ENCODE measurements at places on chromosomes 13 and 19.
A peak's percentile ranks its signal among the peaks of the same experiment; 100 is the strongest.

DNA sequence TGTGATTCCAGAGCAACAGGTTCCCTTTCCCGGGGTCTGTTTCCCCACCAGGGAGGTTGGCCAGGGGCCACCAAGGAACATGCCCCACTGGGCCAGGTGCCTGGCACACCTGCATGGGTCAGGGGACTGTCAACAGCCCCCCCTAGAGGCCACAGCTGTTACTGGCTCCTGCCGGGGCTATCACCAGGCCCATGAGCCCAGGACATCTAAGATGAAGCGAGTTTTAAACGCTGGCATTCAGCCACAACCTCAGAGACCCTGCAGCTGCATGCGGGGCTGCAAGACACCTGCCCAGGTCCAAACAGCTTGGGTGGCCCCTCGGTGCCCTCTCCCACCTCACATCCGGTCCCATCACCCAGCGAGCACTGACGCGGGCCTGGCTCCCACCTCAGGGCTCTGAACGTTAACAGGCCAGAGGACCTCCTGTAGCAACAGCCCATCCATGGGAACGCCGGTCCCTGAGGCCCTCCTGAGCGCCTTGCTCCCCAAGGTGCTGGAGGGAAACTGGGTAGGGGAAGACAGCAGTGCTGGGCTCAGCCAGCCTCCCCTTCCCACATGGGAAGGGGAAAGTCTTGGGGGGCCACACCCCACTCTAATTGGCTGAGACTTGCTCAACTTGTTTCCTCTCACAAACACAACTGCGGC is 12.0 kb downstream of the KHSRP start:
- no peak for DNase-seq

GRCh38 chr13:71576571-71576970 is 290.4 kb downstream of the DACH1 start:
- DNase-seq = no peak

DNA sequence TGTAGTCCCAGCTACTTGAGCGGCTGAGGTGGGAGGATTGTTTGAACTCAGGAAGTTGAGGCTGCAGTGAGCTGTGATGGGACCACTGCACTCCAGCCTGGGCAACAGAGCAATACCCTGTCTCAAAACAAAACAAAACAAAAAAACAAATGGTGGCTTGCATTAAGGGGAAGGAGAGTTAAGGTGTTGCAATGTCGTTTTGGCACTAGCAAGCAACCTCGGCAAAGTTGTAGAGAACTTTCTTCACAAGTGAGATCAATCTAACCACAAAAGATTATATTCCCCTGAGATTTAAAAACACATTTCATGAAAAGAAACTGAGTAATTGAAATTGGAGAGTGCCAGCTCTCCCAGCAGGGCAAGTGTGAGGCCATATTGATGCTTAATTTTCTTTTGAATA is 153.7 kb downstream of the KLF5 start:
- no peak for DNase-seq

DNA sequence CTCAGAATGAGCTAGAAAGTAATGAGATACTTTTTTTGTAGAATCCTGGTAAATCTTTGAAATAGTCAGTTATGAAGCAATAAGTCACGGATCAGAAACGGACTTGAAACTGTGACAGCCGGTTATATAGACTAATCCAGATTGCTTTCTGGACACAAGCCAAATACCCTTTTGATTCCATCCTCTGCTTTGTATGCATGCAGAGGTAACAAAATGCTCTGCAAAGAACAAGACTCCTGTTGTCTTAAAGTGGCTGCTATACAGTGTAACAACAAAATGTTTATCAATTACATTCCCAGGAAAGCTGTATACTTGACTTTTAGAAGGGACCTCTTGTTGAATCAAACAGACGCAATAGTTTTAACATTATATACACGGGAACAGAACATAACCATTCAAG is 66.5 kb upstream of the STARD13 start:
- no peak for DNase-seq

- DNase-seq = no peak
These were observed 37.6 kb upstream of the CD177 start for GRCh38 chr19:43315851-43316250.

DNA sequence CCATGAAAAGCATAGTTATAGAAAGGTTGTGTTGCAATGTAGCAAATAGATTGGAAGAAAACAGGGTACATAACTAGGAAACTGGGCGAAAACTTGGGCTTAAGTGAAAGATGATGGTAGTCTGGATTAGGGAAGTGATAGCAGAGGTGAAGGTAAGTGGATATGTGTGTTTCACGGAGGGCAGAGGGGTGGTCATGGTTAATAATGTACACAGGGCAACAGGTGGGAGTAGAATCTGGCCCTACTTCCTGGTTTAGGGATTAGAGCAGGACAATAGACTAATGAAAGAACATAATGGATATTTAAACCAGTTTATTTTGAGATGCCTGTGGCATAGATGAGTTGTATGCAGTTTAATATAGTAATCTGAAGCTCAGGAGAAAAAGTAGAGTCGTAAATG is 257.3 kb upstream of the SPRY2 start:
- DNase-seq = no peak

DNA sequence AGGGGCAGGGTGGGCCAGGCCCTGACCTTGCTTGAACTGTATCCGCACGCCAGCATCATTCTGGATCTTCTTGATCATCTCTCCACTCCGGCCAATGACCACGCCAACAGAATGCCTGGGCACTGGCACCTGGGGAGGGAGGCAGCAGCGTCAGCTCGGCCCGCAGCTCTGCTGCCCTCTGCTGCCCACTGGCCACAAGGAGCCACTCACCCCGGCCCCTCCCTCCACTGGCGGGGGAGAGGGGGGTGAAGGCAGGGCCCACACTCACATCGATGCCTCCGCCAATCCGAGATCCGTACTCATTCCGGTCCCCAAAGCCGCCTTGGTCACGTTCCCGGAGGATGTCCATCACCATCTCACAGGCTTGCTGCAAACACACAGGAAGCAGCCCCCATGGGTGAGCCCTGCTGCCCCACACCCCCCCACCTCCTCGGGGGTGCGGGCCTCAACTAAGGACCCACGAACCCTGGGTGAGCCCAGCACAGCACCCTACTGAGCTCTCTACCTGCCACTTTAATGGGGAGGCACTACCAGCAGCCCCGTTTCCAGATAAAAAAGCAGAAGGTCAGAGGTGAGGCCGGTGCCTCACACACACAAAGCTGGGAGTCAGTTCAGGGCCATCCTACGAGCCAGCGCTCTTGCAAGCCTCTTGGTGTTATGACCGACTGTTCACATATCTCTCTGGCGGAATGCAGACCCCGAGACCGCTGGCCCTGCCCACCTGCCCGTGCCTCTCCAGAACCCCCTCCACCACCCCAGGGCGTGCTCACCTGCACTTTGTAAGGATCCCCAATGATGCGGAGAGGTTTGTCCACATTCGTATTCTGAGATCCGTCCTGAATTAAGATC is 6.7 kb downstream of the KHSRP start:
- no peak for DNase-seq

GRCh38 chr19:55220525-55220924 is 8.0 kb downstream of the TMEM86B start:
- DNase-seq = no peak

GRCh38 chr13:98652721-98653462 is 76.0 kb upstream of the STK24 start:
- no peak for DNase-seq

- no peak for DNase-seq
These were observed 8.7 kb upstream of the TNFSF14 start for GRCh38 chr19:6678690-6679109.

DNA sequence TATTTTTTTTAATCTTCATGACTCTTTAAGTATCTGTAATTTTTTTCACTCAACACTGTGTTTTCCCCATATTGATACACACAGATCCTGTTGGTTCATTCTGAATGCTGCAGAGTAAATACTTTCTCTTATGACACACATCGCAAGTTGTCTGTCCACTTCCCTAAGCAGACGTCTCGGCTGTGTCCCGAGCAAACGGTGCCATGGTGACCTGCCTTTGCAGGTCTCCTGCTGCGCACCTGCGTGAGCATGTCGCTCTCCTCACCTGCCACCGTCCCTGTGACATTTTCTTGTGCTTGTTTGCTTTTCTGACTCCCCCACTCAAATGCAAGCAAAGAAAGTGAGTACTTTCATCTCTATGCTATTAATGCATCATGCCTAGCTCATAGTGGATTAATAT is 57.8 kb downstream of the CCDC70 start:
- no peak for DNase-seq

- peak; percentile 51 for DNase-seq
These were observed 5.8 kb upstream of the FCGRT start for GRCh38 chr19:49506575-49507105.

GRCh38 chr13:44822291-44822690 is 167.0 kb downstream of the NUFIP1 start:
- no peak for DNase-seq

DNA sequence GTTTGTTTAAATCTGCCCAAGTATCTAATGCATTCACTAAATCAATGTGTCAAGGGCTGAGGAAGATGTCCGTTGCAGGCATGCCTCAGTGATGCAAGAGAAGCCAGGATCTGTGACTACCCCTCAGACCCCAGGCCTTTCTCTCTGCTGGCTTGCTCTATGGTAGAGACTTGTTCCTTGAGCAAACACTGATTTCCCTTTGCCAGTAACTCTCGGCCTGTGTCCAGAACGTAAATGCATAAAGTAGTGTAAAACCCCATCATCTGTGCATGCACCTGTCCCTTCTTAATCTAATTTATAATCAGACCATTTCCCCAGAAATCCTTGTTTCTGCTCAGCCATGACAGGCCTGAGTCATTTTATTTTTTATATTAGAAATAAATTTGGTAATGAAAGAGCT is 28.7 kb upstream of the FRY start:
- DNase-seq = no peak

DNA sequence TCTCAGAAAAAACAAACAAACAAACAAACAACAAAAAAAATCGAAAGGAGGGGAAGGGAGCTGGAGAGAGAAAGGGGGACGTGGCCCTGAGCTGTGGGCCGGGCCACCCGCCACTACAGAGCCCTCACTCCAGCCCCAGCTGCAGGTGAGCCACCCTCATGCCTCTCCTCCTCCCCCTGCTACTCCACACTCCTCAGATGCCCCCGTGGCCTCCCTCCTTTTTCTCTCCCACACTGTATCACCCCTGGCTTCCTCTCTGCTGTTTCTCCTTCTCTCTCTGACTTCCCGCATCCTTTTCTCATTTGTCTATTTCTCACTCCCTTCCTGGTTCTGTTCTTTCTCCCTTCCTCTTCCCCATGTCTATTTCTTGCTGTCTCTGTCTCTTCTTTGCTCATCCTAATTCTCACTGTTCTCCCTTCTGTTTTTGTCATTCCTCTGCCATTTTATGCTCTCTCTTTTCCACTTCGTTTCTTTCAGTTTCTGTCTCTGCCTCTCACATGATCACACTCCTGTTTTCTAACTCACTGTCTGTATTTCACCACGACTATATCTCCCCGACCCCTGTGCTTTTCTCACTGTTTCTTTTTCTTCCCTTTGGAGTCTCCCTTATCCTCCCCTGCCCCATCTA is 2.7 kb downstream of the KLK2 start:
- DNase-seq = no peak

- DNase-seq = no peak
These were observed 15.3 kb downstream of the NACC1 start for GRCh38 chr19:13133241-13133870.

DNA sequence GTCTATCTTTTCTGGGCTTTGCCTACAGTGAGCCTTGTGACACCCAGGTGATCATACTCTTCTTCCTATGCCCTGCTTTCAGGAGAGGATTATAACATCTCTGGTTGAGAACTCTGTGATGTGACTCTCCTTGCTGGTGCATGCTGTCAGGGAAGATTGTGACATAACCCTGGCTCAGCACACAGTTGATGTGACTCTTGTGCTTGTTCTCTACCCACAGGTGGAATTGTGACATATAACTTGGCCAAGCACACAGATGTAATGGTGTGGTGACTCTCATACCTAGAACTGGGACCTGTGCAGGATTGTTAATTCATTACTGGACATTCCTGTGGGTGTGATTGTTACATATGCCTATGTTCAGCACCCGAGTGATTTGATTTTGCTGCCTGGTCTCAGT is 21.7 kb upstream of the ZNF254 start:
- DNase-seq = no peak

DNA sequence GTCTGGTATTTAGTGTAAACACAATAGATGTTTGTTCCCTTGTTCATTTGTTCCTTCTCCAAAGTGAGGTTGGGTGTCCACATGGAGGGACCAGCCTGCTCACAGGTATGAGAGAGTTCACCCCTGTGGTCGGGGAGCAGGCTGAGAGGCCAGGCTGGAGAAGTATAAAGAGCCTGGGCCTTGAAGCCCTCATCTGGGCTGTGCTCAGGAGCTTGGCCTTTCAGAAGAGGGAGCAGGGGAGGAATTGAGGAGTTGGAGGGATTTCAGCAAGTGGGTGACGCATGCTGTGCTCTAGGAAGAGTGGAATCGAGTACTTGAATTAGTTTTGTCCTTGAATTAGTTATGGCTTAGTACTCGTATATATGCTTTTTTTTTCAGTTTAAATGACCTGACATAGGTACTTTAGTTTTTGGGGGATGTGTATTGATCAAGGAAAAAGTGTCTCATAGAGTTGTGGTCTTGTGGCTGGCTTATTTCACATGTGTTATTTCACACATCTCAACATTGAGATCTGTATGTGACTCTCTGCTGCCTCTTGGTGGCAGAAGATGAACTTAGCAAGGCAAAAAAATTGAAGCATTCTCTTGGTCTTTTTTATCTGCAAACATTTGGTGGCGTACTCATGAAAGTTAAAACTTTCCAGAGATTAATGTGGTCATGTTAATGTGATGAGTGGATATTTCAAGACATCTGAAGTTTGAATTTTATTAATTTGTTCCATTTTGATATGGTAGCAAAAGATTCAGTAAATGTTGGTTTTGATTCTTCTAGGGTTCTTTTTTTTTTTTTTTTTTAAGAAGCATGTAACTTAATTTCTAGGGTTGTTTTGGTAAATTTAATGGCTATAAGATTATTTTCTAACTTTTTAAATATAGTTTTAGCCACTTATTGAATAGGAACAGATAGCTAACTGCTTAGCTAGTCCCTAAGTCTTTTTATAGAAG is 54.3 kb downstream of the SLAIN1 start:
- no peak for DNase-seq

DNA sequence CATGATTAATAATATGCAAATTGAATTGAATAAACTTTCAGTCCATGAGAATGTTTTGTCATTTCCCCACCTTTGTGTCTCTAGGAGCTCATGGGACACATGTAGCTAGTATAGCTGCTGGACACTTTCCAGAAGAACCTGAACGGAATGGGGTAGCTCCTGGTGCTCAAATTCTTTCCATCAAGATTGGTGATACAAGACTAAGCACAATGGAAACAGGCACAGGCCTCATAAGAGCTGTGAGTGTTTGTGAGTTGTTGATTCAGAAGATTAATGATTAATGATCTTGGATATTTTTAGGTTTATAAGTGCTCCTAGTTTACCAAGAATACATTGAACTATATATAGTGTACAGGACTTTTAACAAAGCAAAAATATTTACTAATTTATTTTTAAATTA is 30.1 kb downstream of the TPP2 start:
- DNase-seq = no peak
